ENCODE measurements at places on chromosomes 1 and 21. TPM values are rescaled to one million over a fixed set of nuclear protein-coding genes. Genes with fewer than 3 reads are reported as not detected.
A peak's percentile ranks its signal among the peaks of the same experiment; 100 is the strongest.

Gene GGPS1
- polyA plus RNA-seq, result 60.1 TPM

Gene PTAFR
- polyA plus RNA-seq, result 9.4 TPM

Gene TSSK3
- 2.7 TPM for polyA plus RNA-seq

Gene GUCA2A
- not detected for polyA plus RNA-seq

Gene ACOT11
- 0.27 TPM for polyA plus RNA-seq

Gene OR6K3
- not detected for polyA plus RNA-seq

DNA sequence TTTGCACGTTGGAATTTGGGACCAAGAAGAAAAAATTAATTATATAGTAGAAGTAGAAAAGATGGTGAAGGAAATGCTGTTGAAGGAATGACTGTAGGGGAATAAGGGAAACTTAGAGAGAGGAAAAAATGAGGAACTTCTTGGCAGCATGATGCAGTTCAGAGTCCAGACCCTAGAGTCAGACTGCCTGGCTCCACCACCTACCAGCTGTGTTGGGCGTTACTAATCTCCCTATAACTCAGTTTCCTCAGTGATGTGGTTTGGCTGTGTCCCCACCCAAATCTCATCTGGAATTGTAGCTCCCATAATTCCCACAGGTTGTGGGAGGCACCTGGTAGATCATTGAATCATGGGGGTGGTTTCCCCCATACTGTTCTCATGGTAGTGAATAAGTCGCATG lies 1.3 kb upstream of the SELP start:
- no peak for DNase-seq

DNA sequence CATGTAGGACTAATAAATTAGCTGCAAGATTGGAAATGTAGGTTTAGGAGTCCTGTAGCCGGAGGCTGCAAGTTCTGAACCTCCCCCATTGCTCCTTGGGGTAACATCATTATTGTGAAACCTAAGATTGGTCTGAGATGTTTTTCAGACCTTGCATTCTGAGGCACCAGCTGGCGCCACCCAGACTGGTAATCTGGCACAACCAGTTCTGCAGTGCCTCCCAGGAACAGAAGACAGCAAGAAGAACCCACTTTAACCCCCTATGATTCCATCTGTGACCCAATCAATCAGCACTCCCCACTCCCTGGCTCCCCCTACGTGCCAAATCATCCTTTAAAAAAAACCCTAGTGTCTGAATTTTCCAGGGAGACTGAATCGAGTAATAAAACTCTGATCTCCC lies 11.6 kb upstream of the DNAJC6 start:
- no peak for DNase-seq

DNA sequence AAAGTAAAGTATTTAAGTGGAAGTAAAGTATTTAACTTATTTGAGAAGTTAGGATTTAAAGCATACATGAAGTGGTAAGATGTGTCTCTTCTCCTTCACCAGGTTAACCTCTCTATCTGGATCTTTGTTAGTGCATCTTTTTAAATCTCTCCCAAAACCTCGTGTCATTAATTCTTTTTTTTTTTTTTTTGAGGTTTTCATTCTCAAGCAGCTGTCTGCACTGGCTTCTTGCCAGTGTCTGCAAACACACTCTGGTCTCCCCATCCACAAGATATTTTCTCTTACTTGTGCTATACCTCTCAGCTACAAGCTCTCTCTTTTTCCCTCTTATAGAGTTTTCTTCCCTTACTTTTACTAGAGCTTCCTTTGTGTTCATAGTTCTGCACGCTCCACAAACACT lies 49.0 kb downstream of the CLDN17 start:
- DNase-seq, result no peak

GRCh38 chr1:209767706-209768105 lies 11.9 kb downstream of the TRAF3IP3 start:
- DNase-seq, result no peak

- DNase-seq, result no peak
These were observed 8.7 kb downstream of the PDXK start for GRCh38 chr21:43727519-43728153.

- no peak for DNase-seq
These were observed 47.0 kb upstream of the KCNK1 start for GRCh38 chr1:233566886-233567285.

DNA sequence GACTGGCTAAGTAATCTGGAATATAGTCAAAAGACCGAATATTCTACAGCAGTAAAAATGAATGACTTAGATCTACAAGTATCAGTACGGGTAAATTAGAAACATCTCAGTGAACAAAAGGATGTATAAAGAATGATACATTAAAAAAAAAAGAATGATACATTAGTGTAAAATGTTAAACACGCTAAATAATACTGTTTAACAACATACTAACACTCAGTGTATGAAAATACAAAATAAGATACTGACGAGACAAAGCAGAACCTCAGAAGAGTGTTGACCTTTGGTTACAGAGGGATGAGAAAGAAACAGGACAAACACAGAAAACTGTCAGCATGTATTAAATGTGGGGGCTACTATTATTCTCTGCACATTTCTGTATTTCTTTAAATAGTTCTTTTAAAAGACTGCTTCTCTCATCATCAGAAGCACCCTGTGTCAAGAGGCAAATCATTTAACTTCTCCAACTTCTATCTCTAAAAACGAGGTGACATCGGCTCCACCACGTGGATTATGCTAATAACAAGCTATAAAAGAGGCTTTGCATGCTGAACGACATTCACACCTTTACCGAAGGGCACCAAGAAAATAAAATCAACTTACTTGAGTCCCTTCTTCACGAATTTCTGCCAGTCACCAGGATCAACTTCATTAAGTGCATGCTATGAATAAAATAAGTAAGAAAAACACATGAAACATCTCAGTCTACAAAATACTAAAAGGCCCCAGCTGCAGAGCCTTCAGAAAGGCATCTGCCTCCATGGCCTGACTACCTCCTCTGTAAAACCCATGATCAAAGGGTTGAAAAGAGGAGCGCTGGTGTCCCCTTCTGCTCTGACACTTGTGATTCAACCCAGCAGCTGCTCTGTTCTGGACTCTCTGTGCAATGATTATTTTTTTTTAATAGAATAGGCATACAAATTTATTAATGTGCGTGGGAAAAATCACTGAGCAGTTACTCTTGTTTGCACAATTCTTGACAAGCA lies 42.5 kb downstream of the MRAP start:
- DNase-seq, result no peak

DNA sequence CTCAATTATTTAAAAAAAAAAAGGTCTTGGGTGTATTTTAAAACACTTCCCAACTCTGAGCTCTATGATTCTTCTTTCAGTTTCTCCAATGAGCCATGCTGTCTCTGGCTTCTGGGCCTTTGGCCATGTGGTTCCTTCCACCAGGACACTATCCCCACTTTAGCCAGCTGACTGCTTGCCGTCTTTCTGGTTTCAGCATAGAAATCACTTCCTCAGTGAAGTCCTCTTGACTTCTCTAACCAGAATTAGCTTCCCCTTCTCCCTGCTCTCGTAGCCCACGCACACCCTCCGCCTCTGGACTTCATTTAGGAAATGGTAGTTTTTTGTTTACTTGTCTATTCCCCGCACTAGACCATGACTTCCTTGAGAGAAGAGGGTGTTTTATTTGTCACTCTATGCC lies 1.1 kb upstream of the DIO1 start:
- no peak for DNase-seq

DNA sequence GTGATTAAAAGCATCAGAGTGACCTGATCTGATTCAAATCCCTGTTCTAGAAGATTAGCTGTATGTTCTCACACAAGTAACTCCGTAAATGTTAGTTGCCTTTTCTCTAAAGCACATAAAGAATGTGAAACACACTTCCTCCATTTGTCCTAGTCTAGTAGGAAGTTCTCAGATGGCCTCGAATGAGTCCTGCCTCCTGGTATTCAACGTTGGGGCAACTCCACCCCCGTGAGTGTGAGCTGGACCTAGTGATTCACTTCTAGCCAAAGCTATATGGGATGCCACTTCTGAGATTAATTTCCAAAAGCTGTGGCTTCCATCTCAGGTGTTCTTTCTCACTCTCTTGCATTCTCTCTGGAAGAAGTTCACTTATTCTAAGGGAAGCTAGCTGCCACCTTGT lies 267.6 kb downstream of the GPATCH2 start:
- DNase-seq, result no peak

- DNase-seq, result peak; percentile 27
These were observed 27.4 kb downstream of the DTL start for GRCh38 chr1:212062832-212063438.

- DNase-seq, result no peak
These were observed 11.0 kb upstream of the SERBP1 start for GRCh38 chr1:67441183-67441582.

DNA sequence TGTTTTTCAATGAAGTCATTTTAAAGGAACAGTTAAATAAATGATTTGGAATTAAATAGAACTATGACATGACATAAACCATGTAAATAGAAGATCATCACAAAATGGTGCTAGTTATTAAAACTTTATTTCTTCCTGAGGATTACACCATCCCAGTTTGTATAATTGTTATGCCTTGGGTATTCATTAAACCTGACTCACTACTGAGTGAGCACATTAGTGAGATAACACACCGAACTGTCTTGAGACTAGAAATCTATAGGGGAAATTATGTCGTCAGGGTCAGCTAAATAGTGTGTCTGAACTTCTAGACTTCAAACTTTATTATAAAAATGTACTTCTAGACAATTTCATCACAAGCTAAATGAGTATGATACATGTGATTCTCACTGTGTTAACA lies 189.4 kb downstream of the NCAM2 start:
- no peak for DNase-seq

Data from immature natural killer cell (primary cell).